ENCODE measurements at places on chromosomes 13 and 19.

DNA sequence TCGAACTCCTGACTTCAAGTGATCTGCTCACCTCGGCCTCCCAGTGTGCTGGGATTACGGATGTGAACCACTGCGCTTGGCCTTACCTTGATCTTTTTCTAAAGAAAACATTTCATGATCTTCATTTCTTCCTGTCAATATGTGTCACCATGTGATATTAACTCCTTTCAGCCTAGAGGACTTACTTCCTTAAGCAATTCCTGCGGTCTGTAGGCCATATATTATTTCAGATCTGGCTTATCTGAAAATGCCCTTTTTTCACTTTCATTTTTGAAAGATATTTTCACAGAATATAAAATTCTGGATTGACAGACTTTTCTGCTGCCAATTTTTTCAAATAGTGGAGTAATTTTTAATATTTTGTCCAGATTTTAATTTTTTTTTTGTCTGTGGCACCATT, 2.0 kb upstream of the GPR32 start:
- DNase-seq: no peak

GRCh38 chr19:35608251-35608650, 4.3 kb upstream of the HAUS5 start:
- DNase-seq: no peak

DNA sequence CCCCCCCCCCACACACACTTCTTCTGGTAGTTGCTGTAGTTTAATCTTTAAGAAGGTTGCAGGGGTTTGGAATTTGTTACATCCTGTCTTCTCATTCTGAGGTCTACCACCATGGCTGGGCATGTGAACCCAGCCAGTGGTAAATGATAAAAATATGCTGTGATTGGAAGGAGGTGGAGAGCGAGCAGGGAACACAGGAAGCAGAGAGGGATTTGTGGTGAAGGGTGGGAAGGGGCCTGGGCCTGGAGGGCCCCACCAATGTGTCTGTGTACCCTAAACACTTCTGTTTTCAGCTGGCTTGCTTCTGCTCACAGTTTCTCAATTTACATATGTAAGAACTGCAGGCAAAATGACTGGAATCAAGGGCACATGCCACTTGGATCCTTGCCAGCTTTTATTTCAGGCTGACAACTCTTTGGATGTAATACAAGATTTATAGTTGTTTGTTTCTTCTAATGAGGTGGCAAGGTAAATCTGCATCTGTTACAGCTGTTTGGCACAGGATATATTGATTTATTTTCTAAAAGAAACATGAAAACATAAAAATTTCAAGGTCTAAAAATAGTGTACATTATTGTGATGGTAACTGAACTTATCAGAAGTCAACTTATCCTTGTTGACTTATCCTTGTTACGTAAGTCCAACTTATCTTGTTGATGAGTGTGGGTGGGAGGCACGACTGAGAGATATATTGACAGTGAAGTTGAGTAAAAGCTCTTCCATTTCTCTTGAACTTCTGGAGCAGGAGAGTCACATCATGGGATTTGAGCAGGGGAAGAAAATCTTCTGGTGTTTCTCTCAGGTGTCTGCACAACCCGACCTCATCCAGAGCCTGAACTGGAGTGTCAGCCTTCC, 313.2 kb downstream of the SHISA2 start:
- no peak for DNase-seq

GRCh38 chr13:40103864-40104263, 448.4 kb downstream of the COG6 start:
- DNase-seq: no peak

GRCh38 chr13:26653310-26653709, 95.8 kb downstream of the WASF3 start:
- no peak for DNase-seq

DNA sequence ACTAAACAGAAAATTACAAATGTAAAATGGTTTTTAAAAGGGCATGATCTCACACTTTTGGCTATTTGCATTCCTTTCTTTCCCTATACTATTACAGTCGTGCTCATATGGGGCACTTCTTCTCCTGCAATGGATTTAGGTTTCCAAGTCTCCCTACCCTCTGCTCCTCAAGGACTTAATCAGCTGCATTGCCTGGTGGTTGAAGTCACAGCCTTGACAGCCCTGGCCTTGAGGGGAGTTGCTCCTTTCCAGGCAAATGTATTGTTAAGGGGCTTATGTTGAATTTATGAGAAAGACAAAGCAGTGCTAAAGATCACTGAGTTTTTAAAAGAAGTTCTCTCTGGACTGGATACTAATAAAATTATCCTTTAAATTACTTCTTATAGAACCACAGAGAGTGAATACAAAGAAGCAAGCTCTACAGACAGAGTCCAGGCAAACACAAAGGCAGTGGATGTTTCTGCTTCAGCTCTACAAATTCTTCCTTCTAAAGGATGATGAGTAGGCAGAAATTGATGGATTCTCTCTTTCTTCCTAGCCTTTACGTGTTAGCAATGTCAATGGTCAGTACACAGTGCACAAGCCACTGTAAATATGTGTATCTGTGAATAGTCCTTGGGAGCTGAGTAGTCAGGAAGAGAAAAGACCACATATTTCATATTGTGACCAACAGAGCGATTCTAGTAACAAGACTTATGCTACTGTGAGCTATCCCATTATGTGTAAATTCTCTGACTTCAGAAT, 390.9 kb downstream of the TBC1D4 start:
- DNase-seq: no peak

All from hippocampal formation (tissue), 2 donors.